ENCODE measurements at places on chromosomes 1 and 21. TPM values are rescaled to one million over a fixed set of nuclear protein-coding genes. Genes with fewer than 3 reads are reported as not detected.

LRRIQ3 gene
- 1.4 TPM for polyA plus RNA-seq

NKAIN1 gene
- polyA plus RNA-seq, result 56.5 TPM

CD101 gene
- 6.5 TPM for polyA plus RNA-seq

TTC22 gene
- polyA plus RNA-seq, result 1.4 TPM

VHLL gene
- 0.32 TPM for polyA plus RNA-seq

NDUFS2 gene
- 181 TPM for polyA plus RNA-seq

LY9 gene
- polyA plus RNA-seq, result 0.35 TPM

KRTAP7-1 gene
- not detected for polyA plus RNA-seq

GPA33 gene
- polyA plus RNA-seq, result 0.19 TPM

Measured in spinal cord (tissue), 10 donors.